ENCODE measurements at places on chromosomes 2 and 18. TPM values are rescaled to one million over a fixed set of nuclear protein-coding genes. Genes with fewer than 3 reads are reported as not detected.

The FTCDNL1 gene
- total RNA-seq = 0.45 TPM

The LIMS4 gene
- total RNA-seq = 1.3 TPM

The ERFE gene
- total RNA-seq = 1.4 TPM

The POTEJ gene
- not detected for total RNA-seq

The SLC9A4 gene
- total RNA-seq = 0.07 TPM

The PLA2R1 gene
- 10.5 TPM for total RNA-seq
